ENCODE measurements at places on chromosomes 16 and 17.

DNA sequence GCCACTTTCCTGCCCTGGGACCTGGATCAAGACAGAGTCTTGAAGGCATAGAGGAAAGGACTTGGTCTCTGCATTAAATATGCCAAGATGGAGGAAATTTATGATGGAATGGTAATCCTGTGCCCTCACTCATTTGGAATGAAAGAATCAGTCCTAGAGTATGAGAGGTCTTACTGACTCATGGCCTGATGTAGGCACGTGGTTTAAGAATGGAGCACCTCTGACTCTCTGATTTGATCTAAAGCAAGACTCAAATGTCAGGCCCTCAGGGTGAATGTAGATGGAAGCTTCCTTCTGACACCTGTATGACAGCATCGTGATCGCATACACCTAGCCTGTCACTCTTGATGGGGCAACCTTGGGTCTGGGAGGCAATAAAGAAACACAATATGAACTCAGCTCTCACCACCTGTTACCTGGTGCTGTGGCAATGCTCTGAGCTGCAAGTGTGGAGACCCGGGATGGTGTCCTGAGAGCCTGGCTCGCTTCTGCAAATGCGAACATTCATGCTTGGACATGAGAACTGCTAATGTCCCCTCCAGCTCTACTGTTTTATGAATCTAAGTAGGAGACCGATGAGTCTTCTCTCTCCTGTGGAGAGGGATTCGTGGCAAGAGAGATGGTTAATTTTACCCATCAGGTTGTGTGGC, 229.9 kb downstream of the ABCC12 start:
- DNase-seq = no peak

DNA sequence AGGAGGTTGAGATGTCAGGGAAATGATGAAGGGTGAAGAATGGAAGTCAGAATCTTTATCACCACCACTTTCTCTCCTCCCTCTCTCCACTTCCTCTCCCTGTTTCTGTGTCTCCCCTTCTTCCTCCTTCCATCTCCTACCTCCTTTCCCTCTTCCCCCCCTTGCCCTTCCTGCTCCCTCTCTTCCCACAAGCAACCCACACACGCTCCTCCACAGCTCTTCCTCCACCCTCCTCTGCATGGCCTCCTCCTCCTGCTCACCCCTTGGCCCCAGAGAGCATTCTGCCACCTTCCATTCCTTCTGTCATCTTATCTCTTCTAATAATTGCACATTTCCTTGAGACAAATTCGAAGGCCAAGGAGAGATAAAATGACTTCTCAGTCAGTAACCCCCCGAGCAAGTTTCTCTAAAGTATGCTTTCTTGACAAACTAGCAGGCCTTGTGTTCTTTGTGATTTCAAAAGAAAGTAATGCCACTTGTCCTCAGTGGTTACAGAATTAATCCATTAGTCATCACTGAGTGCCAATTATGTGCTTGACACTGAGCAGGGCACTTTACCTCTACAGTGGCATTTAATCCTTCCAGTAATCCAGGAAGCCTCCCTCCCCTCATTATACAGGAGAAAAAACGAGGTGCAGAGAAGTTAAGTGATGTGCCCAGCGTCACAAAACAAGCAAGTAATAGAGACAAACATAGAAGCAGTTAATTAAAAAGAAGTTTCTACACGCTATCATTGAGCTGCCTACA, 72.3 kb upstream of the CCL1 start:
- DNase-seq = no peak

DNA sequence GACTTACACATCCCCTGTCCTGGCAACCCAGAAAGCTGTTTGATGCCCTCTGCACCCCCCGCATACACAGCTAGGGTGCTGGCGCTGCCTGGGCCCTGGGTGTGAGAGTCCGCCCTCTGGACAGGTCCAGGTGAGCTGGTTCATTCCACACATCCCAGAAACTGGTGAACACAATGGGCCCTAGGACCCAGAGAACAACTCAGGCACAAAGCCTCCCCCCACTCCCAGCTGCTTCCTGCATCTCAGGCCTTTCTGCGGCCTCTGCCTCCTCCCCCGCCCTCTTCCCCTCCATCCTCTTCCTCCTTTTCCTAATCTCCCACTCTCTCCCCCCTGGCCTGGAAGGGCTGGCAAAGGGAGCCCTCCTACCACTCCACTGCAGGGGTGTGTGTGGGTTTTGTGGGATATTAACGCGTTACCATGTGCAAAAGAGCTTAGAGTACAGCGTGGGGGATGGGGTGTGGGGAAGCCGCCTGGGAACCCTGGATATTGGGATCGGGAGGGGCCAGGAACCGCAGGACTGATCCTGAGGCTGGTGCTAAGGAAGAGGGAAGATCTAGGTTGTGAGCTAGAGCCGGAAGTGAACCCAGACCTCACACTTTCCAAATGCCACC, 1.6 kb upstream of the PPP1R9B start:
- peak; percentile 86 for DNase-seq

GRCh38 chr16:57497121-57497520, 10.8 kb upstream of the DOK4 start:
- no peak for DNase-seq

DNA sequence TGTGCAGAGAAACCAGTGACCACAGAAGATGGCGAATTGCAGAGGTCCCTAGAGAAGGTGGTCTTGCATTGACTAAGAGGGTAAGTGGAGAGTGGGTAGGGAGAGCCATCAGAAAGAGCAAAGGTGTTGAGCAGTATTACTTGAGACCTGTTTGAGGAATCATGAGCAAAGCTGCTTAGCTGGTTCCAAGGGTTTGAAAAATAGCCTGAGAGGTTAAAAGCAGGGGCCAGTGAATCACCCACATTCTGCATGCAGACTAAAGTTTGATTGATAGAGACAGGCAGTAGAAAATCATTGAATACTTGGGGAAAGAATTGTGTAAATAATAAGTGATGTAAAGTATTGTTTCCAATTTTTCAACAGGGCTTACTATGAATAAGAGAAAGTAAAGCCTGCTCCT, 34.0 kb upstream of the KCNJ16 start:
- DNase-seq = no peak

GRCh38 chr16:12390644-12391043, 413.0 kb downstream of the CPPED1 start:
- DNase-seq = no peak

DNA sequence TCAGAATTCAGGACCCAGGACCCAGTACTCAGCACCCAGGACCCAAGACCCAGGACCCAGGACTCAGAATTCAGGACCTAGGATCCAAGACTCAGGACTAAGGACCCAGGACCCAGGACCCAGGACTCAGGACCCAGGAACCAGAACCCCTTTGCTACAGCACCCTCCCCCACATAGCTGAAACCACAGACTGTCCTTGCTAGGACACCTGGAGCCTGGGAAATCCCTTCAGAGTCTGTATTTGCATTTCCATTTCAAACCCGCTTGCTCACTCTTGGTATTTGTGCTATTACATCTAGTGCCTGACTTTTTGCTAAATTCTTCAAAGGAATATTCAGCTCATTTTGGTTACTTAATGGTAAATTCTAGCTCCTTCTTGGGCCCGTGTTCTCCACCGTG, 275.8 kb upstream of the MAF start:
- no peak for DNase-seq

DNA sequence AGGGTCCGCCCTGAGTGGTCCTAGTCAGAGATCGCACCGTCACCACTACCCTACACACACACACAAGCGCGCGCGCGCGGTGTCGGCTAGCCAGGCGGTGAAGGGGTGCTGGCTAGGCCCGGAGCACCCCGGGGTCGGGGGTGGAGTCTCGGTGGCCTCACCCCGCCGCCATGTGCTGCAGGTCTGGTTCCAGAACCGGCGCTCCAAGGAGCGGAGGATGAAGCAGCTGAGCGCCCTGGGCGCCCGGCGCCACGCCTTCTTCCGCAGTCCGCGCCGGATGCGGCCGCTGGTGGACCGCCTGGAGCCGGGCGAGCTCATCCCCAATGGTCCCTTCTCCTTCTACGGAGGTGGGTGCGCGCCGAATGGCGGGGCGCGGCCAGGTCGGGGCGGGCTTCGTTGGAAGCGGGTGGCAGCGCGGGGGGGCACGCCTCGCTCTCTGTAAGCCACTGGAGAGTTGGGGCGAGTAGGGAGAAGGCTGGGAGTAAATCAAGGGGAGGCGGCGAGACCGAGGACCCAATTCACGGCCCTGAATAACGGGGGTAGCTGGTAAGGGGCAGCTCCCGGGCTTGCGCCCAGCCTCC, 4.8 kb downstream of the LHX1 start:
- no peak for DNase-seq

- no peak for DNase-seq
These were observed 305.2 kb upstream of the RBFOX1 start for GRCh38 chr16:7027401-7027800.

All from NB4 (cell line).